ENCODE measurements at places on chromosomes 7 and 10. TPM values are rescaled to one million over a fixed set of nuclear protein-coding genes. Genes with fewer than 3 reads are reported as not detected.

Gene IGFBP3
- 3.9 TPM for total RNA-seq

Gene TMEM236
- total RNA-seq: 0.08 TPM

Gene GHRHR
- not detected for total RNA-seq

Gene C10orf90
- total RNA-seq: not detected

Gene OR2A1
- not detected for total RNA-seq

Gene HSPA12A
- 0.57 TPM for total RNA-seq

- H3K27me3 ChIP-seq: no peaks in the 10 kb centered on the region
- peaks cover 8% of the 10 kb centered on the region for H3K36me3 ChIP-seq
- DNase-seq: no peak
- no peak overlapping the region for H3K27ac ChIP-seq
- H3K4me1 ChIP-seq: no peaks in the 10 kb centered on the region
Observed at GRCh38 chr7:130401101-130401500, 20.8 kb downstream of the CPA1 start.

DNA sequence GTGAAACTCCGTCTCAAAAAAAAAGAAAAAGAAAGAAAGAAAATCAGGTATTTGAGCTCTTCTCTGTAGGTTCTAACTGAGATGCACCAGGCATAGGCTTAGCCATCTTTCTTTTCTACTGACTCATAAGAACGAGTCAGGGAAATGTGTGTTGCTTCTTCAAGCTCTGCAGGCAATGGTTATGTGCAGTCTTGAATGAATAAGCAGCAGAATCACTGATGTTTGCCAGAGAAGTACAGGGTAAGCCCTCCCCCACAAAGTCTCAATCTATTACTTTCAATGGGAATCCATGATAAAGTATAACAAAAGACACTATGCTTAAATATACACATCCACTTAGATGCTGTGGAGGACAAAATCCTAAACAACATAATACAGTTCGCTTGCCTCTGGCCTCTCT is 239.2 kb downstream of the PARD3 start:
- no peak overlapping the region for H3K27ac ChIP-seq
- no peaks in the 10 kb centered on the region for H3K36me3 ChIP-seq
- no peaks in the 10 kb centered on the region for H3K27me3 ChIP-seq
- DNase-seq: no peak
- H3K4me3 ChIP-seq: no peak overlapping the region

GRCh38 chr7:21944616-21945453 is 864 bp downstream of the CDCA7L start:
- no peaks in the 10 kb centered on the region for H3K27me3 ChIP-seq
- H3K36me3 ChIP-seq: no peaks in the 10 kb centered on the region
- DNase-seq: no peak
- H3K27ac ChIP-seq: no peak overlapping the region

GRCh38 chr10:6416892-6417512 is 163.1 kb downstream of the PRKCQ start:
- no peaks in the 10 kb centered on the region for H3K4me1 ChIP-seq
- no peak overlapping the region for H3K4me3 ChIP-seq
- DNase-seq: no peak
- H3K27me3 ChIP-seq: no peaks in the 10 kb centered on the region
- H3K36me3 ChIP-seq: no peaks in the 10 kb centered on the region

DNA sequence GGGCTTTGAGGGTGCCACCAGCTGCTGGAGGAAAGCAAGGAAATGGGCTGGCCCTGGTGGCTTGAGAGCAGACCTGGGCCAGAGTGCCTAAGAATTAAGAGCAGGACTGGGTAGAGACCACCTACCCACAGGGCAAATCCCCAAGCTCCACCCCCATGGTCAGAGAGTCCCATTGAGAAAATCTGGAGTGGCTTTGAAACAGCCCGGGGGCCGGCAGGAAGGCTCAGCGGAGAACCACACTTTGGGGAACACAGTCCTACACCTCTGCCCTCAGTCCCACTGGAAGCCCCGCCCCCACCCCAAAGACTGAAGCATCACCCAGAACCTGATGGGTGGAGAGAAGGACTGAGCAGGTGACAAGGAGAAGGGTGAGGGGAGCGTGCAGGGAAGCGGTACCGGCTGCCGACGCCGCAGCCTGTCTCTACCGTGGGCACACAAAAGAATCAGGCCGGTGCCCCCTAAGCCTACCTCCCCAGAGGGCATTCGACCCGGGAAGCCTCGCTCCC is 3.6 kb downstream of the SMARCD3 start:
- H3K4me3 ChIP-seq: peak overlapping the region; percentile 35
- peaks cover under 1% of the 10 kb centered on the region for H3K27me3 ChIP-seq
- H3K27ac ChIP-seq: no peak overlapping the region
- DNase-seq: no peak

DNA sequence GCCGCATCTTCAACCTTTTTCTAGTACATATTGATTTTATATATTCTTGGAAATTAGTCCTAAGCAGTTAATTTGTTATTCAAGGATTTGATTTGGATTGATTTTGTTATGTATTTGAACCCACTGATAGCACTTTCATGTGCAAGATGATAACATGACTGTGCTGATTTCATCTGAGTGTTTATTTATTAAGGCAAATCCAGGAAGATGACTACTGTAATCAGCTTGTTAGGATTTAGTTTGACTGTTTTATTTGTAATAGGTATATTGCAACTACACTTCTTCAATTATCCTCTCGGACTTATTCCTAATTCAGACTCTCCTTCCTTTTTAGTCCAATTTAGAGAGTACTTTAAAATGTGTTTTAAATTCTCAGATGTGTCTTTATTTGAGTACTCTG is 75.1 kb upstream of the PRKG1 start:
- H3K27me3 ChIP-seq: no peaks in the 10 kb centered on the region
- H3K4me1 ChIP-seq: no peaks in the 10 kb centered on the region
- no peak overlapping the region for H3K27ac ChIP-seq
- no peak for DNase-seq

GRCh38 chr7:111558991-111559390 is 3.3 kb downstream of the IMMP2L start:
- H3K27me3 ChIP-seq: no peaks in the 10 kb centered on the region
- H3K4me1 ChIP-seq: peaks cover 18% of the 10 kb centered on the region
- no peak overlapping the region for H3K4me3 ChIP-seq
- DNase-seq: no peak
- H3K36me3 ChIP-seq: peaks cover 8% of the 10 kb centered on the region
- no peak overlapping the region for H3K27ac ChIP-seq

DNA sequence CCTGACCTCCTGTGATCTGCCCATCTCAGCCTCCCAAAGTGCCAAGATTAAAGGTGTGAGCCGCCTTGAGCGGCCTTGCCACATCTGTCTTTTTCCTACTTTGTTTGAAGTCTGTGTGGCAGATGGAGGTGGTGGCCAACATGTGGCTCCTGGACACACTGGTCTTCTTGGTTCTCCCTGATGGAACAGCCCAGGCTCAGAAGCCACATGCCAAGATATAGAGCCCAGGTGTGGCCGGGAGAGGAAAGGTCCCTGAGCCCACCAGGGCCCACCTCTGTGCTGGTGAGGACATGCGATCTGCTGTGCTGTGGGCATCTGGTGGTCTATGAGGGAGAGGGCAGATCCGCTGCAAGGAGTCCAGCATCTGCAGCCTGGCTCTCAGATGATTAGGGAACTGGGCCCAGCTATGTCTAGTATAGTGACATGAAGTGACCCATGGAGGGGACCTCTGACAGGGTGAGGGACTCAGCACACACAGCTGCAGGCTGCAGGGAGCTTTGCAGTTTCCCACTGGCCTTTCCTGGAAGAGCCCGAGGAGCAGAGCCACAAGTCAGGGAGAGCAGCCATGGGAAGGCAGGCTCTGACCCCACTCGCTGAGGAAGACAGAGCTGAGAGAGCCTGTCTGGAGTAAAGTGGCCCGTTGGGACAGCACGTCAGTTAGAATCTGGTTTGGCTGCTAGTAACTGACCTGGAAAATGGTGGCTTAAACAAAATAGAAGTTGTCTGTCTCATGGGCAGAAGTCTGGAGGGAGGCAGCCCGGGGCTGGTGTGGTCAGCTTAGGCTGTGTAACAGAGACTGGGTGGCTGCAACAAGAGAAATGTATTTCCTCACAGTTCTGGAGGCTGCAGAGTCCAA is 25.9 kb downstream of the ADCY1 start:
- H3K27ac ChIP-seq: no peak overlapping the region
- H3K4me1 ChIP-seq: no peaks in the 10 kb centered on the region
- peaks cover 19% of the 10 kb centered on the region for H3K27me3 ChIP-seq
- no peak for DNase-seq

DNA sequence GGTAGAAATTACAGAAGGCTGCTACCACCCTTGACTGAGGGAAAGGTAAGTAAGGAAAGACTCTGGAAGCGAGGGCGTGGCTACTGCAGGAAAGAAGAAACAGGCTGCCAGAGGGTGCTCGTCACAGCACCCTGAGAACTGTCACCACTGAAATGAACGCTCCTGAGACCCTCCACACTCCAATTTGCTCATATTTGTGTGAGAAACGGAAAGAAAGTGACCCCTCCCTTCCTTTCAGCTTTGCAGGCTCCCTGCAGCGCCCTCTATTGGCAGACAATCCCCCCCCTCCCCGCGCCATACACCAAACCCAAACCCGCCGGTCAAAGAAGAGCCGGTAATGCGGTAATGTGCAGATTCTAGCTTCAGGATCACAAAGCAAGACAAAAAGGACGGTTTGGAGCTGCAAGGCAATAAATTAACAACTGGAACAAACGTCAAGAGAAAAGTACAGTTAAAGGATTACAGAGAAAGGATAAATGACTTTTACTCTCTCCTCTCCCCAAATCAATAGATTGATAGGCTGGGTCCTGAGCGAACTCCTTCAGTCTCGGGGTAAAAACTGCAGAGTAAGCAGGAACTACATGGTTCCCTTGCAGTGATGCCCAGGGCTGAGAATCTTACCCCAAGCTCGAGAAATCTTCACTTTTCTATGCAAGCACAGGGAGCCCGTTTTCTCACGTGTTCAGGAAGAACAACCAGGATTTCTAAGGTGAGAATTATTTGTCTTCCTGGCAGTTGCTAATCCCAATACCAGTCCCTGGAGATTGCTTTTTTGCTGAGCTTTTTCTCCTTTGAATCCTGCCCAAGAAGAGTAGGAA is 47.6 kb downstream of the STEAP1B start:
- H3K4me3 ChIP-seq: peak overlapping the region; percentile 26
- no peaks in the 10 kb centered on the region for H3K36me3 ChIP-seq
- H3K27ac ChIP-seq: no peak overlapping the region
- peaks cover 7% of the 10 kb centered on the region for H3K27me3 ChIP-seq
- H3K4me1 ChIP-seq: no peaks in the 10 kb centered on the region
- DNase-seq: no peak

GRCh38 chr10:52257692-52258075 is 56.4 kb upstream of the DKK1 start:
- no peaks in the 10 kb centered on the region for H3K4me1 ChIP-seq
- H3K4me3 ChIP-seq: no peak overlapping the region
- no peak overlapping the region for H3K27ac ChIP-seq
- no peaks in the 10 kb centered on the region for H3K27me3 ChIP-seq
- no peak for DNase-seq

GRCh38 chr10:122465401-122466040 is 4.2 kb downstream of the HTRA1 start:
- H3K4me3 ChIP-seq: no peak overlapping the region
- no peaks in the 10 kb centered on the region for H3K36me3 ChIP-seq
- H3K27ac ChIP-seq: no peak overlapping the region
- DNase-seq: no peak

GRCh38 chr10:103766751-103767505 is 88.4 kb downstream of the SH3PXD2A start:
- no peak for DNase-seq
- H3K4me3 ChIP-seq: no peak overlapping the region
- peaks cover 5% of the 10 kb centered on the region for H3K27me3 ChIP-seq
- no peaks in the 10 kb centered on the region for H3K36me3 ChIP-seq
- no peak overlapping the region for H3K27ac ChIP-seq

GRCh38 chr7:134720091-134720935 is 59.1 kb upstream of the CALD1 start:
- H3K4me3 ChIP-seq: no peak overlapping the region
- no peak for DNase-seq
- H3K36me3 ChIP-seq: no peaks in the 10 kb centered on the region
- H3K4me1 ChIP-seq: no peaks in the 10 kb centered on the region
- H3K27ac ChIP-seq: no peak overlapping the region
- H3K27me3 ChIP-seq: no peaks in the 10 kb centered on the region

DNA sequence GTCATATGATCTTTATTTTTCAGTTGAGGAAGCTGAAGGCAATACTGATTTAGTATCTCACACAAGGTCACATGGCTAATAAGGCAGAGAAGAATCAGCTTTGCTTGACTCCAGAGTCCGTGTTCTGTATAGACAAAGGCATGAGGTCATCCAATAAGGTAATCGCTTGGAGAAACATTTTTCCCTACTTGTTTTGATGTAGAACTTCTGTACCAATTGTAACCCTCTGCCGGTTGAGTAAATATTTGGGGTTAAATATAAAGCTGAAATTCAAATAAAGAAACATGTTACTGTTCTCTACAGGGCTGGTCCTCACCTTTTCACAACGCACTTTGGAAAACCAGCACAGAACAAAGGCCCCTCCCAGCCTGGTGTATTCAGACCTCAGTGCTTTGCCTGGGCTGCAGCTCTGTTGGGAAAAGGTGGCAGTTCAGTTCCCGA is 83.0 kb upstream of the INSYN2A start:
- DNase-seq: no peak
- H3K36me3 ChIP-seq: no peaks in the 10 kb centered on the region
- no peak overlapping the region for H3K27ac ChIP-seq

GRCh38 chr10:22335173-22335933 is 9.9 kb upstream of the SPAG6 start:
- H3K27ac ChIP-seq: peak overlapping the region; percentile 45
- peak; percentile 90 for DNase-seq
- H3K27me3 ChIP-seq: peaks cover 24% of the 10 kb centered on the region

- H3K4me1 ChIP-seq: no peaks in the 10 kb centered on the region
- H3K27ac ChIP-seq: no peak overlapping the region
Observed at GRCh38 chr7:73879977-73880681, 19.2 kb downstream of the TMEM270 start.

DNA sequence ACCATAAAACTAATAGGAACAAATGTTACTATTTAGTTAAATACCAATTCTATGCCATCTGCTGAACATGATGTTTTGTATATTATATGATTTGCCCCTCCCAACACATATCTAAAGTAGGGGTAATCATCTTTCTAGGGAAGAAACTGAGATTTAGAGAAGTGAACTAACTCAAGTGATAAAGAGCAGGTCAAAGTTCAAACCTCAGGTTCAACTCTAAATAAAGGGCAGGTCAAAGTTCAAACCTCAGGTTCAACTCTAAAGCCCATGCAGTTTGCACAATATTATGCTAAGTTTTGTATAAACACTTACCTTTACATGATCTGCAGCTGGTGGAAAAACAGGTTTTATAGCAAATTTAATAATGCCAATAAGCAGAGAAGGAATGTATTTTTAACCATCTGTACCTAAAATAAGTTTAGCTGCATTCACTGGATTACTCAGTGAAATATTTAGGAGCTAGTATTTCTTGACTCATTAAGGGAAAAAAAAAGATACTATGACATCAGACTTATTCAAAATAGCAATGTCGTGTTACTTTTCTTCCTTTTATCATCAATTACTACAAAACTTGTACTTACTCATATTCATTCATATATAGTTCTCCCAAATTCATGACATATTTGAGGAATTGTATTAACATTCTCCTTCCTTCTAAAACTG is 1194.3 kb upstream of the CELF2 start:
- no peaks in the 10 kb centered on the region for H3K36me3 ChIP-seq
- no peak overlapping the region for H3K27ac ChIP-seq
- no peaks in the 10 kb centered on the region for H3K4me1 ChIP-seq
- H3K4me3 ChIP-seq: no peak overlapping the region
- H3K27me3 ChIP-seq: peaks cover 3% of the 10 kb centered on the region

Measured in T-cell (primary cell).